ENCODE measurements at places on chromosomes 11 and 22.
A peak's percentile ranks its signal among the peaks of the same experiment; 100 is the strongest.

GRCh38 chr11:93221539-93221938 lies 23.7 kb upstream of the SLC36A4 start:
- DNase-seq, result no peak

- no peak for DNase-seq
These were observed 12.1 kb downstream of the EED start for GRCh38 chr11:86256608-86257007.

- no peak for DNase-seq
These were observed 784.5 kb downstream of the BRD1 start for GRCh38 chr22:49042877-49043859.

DNA sequence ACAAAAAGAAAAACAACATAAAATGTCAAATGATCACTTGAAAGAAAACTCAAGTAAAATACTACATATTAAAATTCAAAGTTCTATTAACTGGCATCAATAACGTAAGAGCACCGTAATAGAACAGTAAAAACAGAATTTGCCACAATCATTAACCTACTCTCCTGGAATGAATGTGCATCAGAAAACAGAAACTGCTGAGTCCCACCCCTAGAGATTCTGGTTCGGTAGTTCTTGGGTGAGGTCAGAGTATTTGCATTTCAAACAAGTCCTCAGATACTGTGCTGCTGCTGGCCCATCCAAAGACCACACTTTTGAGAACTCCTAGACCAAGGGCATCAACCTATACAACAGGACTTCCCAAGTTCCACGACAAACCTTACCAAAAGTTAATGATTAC lies 23.5 kb downstream of the PITPNB start:
- no peak for DNase-seq

GRCh38 chr11:83007909-83008580 lies 63.7 kb downstream of the RAB30 start:
- no peak for DNase-seq

DNA sequence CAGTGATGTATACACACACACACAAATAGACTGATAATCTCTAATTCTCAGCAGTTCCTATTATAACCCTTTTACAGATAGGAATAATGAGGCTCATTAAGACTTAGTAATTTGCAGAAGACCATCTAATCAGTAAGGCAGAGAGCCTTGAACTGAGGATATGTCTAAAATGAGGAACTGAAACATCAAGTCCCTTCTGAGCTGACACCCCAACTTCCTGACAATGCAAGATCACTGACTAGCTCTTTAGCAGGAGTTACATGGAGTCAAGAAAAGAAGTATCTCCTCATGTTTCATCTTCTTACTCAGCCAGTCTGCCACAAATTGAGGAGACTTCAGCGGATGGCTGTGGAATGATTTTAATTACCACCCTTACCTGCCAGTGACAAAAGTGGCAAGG lies 193.0 kb downstream of the MSANTD4 start:
- DNase-seq, result no peak

- DNase-seq, result no peak
These were observed 5.1 kb upstream of the RPS6KA4 start for GRCh38 chr11:64353715-64354506.

DNA sequence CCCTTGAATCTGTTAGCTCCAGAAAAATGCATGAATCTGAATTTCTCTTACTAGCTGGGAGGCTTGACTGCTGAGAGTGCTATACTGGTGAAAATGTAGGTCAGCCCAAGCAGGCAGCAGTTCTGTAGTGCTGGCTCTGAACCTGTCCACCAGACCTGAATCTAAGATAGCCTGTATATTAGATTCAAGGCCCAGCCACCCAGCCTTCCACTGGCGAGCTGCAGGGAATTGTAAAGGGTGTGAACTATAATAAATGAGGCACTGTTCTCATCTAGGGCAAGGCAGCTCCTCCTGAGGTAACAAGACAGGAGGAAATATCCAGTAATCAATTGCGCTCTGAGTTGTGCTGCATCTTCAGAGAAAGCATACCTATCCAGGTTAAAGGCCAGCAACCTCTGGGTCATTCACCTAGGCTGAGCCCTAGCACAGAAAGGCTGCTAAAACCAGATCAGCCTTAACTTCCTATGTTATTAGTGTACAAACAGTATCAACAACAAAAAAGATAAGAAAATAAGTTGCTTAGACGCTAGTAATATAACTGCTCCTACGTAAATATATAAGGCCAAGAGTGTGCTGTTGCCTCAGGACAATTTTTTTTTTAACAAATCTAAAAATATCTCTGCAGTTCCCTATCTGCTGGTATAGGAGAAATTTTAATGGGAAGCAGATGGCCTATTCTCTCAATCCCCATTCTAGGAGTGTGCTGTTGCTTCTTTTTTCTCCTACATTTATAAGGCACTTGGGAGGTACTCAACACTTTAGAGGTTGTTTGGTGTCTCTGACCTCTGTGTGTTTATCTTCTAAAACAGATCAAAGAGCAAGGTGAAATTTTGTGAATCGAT lies 63.0 kb downstream of the RELT start:
- no peak for DNase-seq

DNA sequence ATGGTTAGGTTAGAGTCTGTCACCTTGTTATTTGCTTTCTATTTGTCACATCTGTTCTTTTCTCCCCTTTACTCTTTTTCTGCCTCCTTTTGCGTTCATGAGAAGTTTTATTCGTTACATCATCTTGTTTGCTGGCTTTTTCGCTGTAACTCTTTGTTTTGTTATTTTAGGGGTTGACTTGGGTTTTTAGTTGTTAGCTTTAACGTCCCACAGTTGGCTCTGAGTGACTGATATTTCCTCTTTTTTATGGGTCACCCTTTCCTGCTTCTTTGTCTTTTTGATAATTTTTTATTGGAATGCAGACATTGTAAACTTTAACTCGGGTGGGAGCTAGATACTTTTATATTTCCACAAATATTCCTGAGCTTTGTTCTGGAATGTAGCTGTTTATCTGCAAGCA lies 13.3 kb upstream of the TNNT3 start:
- DNase-seq, result no peak

- no peak for DNase-seq
These were observed 43.9 kb downstream of the DDX6 start for GRCh38 chr11:118746988-118747585.

DNA sequence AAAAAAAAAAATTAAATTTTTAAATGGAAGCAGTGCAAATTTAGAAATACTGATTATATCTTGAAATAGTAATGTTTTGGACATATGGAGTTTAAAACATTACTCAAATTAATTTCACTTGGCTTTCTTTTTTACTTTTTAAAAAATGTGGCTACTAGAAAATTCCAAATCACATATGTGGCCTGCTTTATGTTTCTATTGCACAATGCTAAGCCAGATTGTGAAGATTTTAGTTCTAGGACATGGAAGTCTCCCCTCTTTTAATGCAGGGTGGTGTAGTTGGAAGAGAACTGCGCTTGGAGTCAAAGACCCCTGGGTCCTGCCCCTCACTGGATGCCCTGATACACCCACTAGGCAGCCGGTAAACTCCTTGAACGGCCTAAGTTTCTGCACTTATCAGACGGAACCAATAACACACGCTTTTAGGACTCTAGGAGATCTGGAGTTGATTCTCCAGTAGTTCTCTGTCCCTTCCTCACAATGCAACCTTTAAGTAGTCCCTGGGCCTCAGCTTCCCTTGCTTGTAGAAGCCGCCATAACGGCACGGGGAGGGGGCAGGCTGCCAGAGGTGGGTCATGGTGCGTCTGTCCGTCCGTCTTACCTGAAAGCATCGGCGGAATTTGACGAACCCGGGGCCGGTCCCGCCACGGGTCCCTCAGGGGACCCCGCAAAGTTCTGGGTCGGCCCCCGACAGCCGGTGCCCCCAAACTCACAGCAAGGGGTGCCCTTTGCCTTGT lies 505 bp downstream of the FAM227A start:
- DNase-seq, result peak; percentile 8

- no peak for DNase-seq
These were observed 150.3 kb upstream of the E2F8 start for GRCh38 chr11:19391026-19391425.

GRCh38 chr11:38594895-38595294 lies 1996.9 kb upstream of the RAG2 start:
- DNase-seq, result no peak

DNA sequence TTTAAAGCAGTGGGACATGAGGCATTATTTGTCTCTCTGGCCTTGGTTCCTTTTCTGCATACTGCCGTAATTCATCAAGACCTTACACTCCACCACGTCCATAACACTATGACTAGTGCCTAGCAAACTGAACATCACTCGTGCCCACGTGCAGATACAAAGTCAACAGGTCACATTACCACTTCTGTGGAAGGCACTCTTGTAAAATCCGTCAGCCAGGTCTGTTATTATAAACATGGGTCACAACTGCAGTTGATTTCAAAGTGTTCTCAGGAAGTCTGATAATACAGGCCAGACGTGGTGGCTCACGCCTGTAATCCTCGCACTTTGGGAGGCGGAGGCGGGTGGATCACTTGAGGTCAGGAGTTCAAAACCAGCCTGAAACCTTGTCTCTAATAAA lies 14.1 kb downstream of the VSIG10L2 start:
- DNase-seq, result no peak

DNA sequence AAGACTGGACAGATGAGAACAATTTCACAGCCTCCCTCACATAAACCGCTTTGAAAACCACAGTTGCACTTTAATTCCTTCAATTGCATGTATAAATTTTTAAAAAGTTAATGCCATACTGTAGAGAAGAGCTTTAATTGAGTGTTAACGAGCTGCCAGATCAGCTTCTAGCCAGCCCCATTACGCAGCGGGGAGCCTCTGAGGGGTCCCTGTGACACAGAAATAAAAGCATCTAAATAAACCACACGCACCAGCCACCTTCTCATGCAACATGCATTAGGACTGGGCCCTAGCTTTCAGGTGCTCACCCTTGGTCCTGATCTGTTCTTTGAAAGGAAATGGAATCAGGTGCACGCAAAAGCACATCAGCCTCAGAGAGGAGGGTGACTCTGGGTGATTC lies 111.7 kb downstream of the SPATA19 start:
- DNase-seq, result no peak

- no peak for DNase-seq
These were observed at the start of gene SHANK3 for GRCh38 chr22:50672471-50673230. TSS of gene SHANK3 (plus strand) at chr22:50672823.

GRCh38 chr11:27603376-27603990 lies 96.8 kb downstream of the BDNF start:
- no peak for DNase-seq

- DNase-seq, result peak; percentile 90
These were observed 9.2 kb downstream of the FXYD2 start for GRCh38 chr11:117815262-117815803.

DNA sequence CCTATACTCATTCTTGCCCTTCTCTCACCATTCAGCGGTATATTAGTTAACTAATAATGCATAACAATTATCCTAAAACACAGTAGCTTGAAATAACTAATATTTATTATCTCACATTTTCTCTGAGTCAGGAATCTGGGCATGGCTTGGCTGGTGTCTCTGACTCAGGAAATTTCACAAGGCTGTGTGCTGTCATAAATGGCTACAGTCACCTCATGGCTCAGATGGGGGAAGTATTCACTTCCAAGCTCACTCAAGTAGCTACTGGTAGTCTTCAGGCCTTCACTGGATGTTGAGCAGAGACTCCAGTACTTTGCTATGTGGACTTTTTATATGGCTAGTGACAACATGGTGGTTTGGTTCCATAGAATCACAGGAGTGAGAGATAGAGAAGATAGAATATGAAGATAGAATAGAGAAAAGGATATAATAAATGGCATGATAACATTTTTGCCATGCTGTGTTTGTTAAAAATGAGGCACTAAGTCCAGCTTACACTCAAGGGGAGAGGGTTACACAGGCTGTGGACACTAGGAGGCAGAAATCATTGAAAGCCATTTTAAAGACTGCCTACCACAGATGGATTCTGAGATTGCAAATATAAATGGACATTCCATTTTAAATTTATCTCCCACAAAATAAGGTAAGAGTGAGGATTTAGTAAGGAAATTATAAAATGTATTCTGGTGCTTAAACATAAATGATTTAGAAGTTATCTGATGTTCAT lies 997.8 kb upstream of the CHORDC1 start:
- DNase-seq, result no peak

DNA sequence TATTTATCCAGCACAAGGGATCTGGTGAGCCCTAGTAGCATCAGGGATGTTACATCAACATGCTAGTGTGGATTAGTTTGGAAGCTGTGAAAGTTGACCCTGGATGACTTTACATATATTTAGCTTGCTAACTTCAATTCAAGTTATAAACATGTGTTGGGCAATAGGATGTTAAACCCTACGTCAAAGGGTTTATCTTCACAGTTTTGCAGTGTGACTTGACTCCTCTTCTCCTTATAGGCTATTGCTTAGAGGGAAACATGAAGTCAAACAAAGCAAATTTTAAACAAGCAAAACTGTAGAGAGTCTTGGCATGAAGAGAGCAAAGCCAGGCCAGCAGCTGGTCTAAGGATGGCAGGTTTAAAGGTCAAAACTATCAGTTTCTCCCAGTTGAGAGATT lies 11.3 kb upstream of the CTSC start:
- DNase-seq, result no peak

GRCh38 chr11:27858866-27859265 lies 158.6 kb upstream of the BDNF start:
- DNase-seq, result no peak

Measured in AML-193 (cell line).